Esophagus muscularis mucosa (tissue), 4 donors: ENCODE measurements at places on chromosomes 6 and 20. TPM values are rescaled to one million over a fixed set of nuclear protein-coding genes. Genes with fewer than 3 reads are reported as not detected.

C20orf96 gene
- total RNA-seq, result 2.1 TPM

ADGRF1 gene
- not detected for total RNA-seq

ABRACL gene
- 6.3 TPM for total RNA-seq

ZC2HC1B gene
- total RNA-seq, result not detected

DDO gene
- total RNA-seq, result 2.1 TPM

TP53TG5 gene
- 2.1 TPM for total RNA-seq

RPS21 gene
- total RNA-seq, result 581 TPM

TAF8 gene
- 35.2 TPM for total RNA-seq

DEFB132 gene
- total RNA-seq, result not detected

GRCh38 chr20:17617212-17617867, 47.5 kb downstream of the DSTN start:
- peaks cover 30% of the 10 kb centered on the region for H3K36me3 ChIP-seq
- peak overlapping the region; percentile 82 for H3K27ac ChIP-seq
- no peak overlapping the region for H3K4me3 ChIP-seq

DNA sequence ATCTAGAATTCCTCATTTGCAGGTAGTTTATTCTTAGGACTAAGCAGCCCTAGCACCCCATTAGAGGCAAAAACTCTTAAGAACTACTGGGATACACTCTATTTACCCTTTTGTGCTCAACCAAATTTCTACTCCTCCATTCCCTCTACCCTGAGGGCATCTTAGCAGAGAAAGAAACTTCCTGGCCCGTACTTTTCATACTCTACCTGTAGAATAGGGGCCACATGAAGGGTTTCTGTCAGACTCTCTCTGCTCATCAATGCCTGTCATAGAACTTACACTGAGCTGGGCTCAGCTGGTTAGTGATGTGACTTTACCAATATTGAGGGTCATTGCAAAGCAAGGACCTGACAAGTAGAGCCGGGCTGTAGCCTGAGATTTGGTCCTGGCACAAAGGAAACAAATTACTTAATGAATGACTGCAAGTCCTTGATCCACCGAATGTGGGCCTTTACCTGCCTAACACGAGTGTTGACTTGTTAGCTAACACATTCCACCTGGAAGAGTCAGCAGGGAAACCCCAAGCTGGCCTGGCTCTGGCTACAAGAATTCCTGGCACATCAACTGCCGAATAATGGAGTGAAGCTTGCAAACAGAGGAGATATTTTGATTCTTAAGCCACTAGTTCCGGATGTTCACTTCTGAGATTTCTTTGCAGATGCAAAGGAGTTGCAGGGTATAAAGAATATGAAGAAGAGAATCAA, 280.5 kb upstream of the JAG1 start:
- H3K4me3 ChIP-seq, result no peak overlapping the region
- no peak overlapping the region for H3K27ac ChIP-seq
- H3K36me3 ChIP-seq, result no peaks in the 10 kb centered on the region
- no peaks in the 10 kb centered on the region for H3K27me3 ChIP-seq
- DNase-seq, result no peak

- H3K36me3 ChIP-seq, result peaks cover 34% of the 10 kb centered on the region
- no peak for DNase-seq
- H3K4me3 ChIP-seq, result no peak overlapping the region
- no peaks in the 10 kb centered on the region for H3K4me1 ChIP-seq
Measured at GRCh38 chr6:3102875-3103274, 15.6 kb upstream of the BPHL start.

GRCh38 chr6:109916759-109917158, 61.4 kb upstream of the GPR6 start:
- no peak for DNase-seq
- H3K4me1 ChIP-seq, result no peaks in the 10 kb centered on the region
- H3K27ac ChIP-seq, result no peak overlapping the region
- H3K36me3 ChIP-seq, result no peaks in the 10 kb centered on the region
- H3K27me3 ChIP-seq, result no peaks in the 10 kb centered on the region

DNA sequence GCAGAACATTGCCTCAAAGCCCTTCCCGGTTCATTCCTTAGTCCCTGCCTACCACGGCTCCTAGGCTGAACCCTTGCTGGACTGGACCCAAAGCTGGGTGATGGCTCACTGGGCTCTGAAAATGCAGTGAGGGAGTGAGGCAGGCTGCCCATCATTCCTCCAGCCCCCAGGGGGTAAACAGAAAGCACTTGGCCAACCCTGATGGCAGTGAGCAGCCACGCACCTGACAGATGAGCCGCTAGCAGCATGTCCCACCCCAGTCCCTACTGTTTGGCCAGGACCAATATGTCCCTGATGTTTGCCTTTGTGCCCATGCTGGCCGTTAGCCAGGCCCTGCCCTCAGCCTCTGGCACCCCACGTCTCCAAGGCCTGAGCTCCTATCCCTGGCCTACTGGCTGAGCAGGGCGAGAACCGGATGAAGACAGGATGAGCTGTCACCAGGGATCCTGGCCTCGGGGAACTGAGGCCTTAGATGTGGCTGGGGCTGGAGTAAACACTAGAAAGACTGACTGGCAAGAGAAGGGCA, 19.4 kb upstream of the BAK1 start:
- H3K36me3 ChIP-seq, result no peaks in the 10 kb centered on the region
- H3K27ac ChIP-seq, result no peak overlapping the region
- no peak overlapping the region for H3K4me3 ChIP-seq
- no peaks in the 10 kb centered on the region for H3K4me1 ChIP-seq
- peaks cover 10% of the 10 kb centered on the region for H3K27me3 ChIP-seq

- H3K36me3 ChIP-seq, result no peaks in the 10 kb centered on the region
- peak; percentile 88 for DNase-seq
- no peaks in the 10 kb centered on the region for H3K4me1 ChIP-seq
- H3K27ac ChIP-seq, result no peak overlapping the region
Measured at GRCh38 chr20:59178983-59179595, 15.5 kb downstream of the ZNF831 start.

GRCh38 chr20:37914672-37915433, 11.9 kb downstream of the VSTM2L start:
- no peaks in the 10 kb centered on the region for H3K27me3 ChIP-seq
- DNase-seq, result no peak
- no peaks in the 10 kb centered on the region for H3K36me3 ChIP-seq
- H3K27ac ChIP-seq, result peak overlapping the region; percentile 67
- peaks cover 15% of the 10 kb centered on the region for H3K4me1 ChIP-seq

DNA sequence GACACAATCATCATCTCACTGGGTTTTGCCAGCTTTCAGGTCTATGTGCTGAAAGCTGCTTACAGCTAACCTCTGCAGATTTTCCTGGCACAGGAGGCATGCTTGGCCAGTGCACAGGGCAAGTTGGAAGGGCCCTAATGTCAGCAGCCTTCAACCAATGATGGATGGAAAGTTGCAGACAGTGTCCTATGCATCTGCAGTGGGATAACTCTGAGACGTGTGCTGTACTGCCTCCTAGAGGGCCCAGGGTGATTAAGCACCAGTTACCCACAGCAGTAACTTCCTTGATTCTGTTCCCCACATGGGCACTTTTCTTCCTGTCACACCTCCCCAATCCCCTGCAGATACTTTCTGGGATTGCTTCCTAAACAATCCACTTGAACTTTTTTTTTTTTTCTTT, 38.6 kb downstream of the OVOL2 start:
- H3K4me1 ChIP-seq, result no peaks in the 10 kb centered on the region
- DNase-seq, result no peak
- H3K27ac ChIP-seq, result no peak overlapping the region
- no peaks in the 10 kb centered on the region for H3K27me3 ChIP-seq

DNA sequence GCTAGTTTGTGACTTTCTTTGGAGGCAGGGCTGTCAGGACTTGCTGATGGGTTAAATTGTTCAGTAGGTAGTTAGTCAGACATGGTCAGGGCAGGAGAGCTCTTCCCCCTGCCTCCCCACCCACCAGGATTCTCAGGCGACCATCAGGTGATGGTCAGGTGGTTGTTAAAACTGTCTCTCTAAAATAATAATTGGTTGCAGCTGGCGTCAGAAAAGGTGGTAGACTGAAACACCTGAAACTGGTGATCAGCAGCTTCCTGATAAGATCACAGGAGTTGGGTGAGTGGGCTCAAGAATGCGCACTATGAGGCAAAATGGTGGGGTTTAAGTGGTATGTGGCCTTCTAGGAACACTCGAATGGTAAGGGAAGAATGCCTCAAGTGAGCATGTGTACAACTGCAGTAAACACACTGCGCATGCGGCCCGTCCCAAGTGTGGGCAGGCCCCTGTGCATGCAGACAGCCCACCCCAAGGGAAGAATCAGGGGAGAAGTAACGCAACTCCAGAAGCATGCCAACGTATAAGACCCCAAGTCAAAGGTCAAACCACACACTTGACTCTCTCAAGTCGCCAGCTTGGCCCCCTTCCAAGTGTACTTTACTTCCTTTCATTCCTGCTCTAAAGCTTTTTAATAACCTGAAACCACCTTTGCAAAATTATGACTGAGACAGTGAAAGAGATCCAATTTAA, 7.9 kb upstream of the BLCAP start:
- H3K4me3 ChIP-seq, result no peak overlapping the region
- DNase-seq, result no peak
- no peaks in the 10 kb centered on the region for H3K36me3 ChIP-seq
- no peaks in the 10 kb centered on the region for H3K27me3 ChIP-seq
- no peak overlapping the region for H3K27ac ChIP-seq

GRCh38 chr6:10643201-10643651, 51.2 kb downstream of the C6orf52 start:
- no peak overlapping the region for H3K27ac ChIP-seq
- no peaks in the 10 kb centered on the region for H3K27me3 ChIP-seq
- H3K4me3 ChIP-seq, result no peak overlapping the region
- H3K36me3 ChIP-seq, result no peaks in the 10 kb centered on the region

DNA sequence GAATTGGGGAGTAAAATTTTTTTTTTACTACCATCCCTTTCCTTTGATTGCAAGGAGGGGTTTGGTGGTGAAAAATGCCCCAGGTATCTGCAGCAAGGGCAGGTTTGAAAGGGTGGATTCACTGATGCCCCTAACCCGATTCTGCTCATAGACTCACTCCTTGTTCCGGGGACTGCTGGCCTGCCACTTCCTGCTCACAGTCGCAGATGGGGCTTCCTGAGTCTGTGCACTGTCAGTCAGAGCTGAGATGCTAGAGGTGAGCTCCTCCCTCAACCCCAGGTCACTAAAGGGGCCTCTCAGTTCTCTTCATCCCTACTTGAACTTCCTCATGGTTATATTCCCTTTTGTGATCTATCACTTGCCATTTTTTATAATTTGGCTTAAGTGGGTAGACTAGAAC, 357.9 kb downstream of the FARS2 start:
- H3K27me3 ChIP-seq, result no peaks in the 10 kb centered on the region
- no peak overlapping the region for H3K27ac ChIP-seq
- no peaks in the 10 kb centered on the region for H3K36me3 ChIP-seq
- H3K4me3 ChIP-seq, result no peak overlapping the region
- DNase-seq, result no peak
- H3K4me1 ChIP-seq, result peaks cover 3% of the 10 kb centered on the region

DNA sequence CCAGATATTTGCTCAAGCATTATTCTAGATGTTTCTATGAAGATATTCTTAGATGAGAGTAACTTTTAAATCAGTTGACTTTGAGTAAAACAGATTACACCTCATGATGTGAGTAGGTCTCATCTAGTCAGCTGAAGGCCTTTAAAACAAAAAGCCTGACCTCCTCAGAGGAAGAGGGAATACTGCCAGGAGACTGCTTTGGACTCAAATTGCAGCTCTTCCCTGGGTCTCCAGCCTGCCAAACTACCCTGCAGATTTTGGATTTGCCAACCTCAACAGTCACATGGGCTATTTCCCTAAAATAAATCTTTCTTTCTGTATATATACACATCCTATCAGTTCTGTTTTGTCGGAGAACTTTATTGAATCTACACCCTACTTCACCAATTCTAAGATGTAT, 182.5 kb upstream of the TENT5A start:
- H3K4me1 ChIP-seq, result peaks cover 6% of the 10 kb centered on the region
- DNase-seq, result no peak
- no peaks in the 10 kb centered on the region for H3K27me3 ChIP-seq
- H3K4me3 ChIP-seq, result no peak overlapping the region

DNA sequence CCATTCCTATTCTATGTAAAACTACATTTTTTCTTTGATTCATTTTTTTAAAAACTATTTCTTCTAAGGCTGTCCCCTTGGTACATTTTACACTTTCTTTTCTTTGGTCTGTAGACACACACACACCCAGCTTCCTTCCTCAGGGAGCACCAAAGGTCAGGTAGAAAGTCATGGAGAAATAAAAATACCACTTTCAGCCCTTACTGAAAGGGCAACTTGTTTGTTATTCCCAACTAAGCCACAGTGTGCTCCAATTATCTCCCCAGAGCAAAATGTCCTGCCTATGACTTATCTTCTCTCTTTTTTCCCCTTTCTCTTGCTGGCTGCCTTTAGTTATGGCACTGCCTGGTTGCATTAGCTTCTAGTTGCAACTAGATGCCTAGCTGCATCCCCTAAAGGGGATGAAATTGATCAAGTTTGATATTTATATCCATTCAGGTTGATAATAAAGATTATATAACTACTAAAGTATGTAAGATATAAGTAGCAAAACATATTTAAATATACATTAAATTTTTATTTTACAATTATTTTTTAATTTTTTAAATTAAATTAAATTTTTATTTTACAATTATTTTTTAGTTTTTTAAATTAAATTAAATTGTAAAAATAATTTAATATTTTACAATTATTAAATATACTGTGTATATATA, 21.6 kb upstream of the LRRC1 start:
- H3K4me3 ChIP-seq, result no peak overlapping the region
- DNase-seq, result no peak
- H3K36me3 ChIP-seq, result no peaks in the 10 kb centered on the region
- no peak overlapping the region for H3K27ac ChIP-seq
- no peaks in the 10 kb centered on the region for H3K27me3 ChIP-seq

- H3K27ac ChIP-seq, result no peak overlapping the region
- H3K4me1 ChIP-seq, result no peaks in the 10 kb centered on the region
- H3K36me3 ChIP-seq, result no peaks in the 10 kb centered on the region
Measured at GRCh38 chr20:61746781-61747180, 318.9 kb downstream of the TAF4 start.

DNA sequence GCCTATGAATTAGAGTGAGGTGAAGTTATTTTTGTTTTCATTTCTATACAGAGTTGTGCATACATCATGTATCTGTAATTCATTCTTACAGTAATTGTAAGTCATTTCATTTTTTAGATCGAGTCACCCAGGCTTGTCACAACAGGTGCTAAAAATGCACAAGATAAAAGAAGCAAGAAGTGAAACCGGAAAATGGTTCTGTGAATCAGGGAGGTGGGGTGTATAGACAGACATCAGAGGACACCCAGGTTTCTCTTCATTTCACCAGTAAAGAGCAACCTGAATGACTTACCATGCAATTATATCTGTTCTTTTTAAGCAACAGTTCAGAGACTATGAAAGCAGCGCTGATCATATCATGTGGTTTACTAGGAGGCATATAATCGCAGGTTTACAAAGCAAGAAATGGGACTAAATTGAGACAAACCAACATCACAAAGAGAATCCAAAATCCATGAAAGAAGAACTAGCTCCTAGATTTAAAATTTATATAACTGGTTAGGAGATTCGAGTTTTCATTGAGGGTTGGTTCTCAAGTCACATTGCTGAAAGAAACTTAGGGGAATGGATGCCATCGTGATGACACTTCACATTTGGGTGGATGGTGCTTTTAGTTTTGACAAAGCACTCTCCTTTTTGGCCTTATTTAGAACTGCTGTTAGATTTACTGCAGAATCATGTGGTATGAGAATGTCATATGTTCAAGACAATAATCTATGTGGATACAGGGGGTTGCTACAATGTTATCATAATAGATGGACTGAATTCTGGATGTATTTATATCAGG, 27.9 kb upstream of the TBC1D7 start:
- H3K27ac ChIP-seq, result no peak overlapping the region
- H3K36me3 ChIP-seq, result no peaks in the 10 kb centered on the region
- peaks cover 40% of the 10 kb centered on the region for H3K4me1 ChIP-seq
- H3K27me3 ChIP-seq, result no peaks in the 10 kb centered on the region
- DNase-seq, result no peak
